ENCODE measurements at places on chromosomes 1 and 21. TPM values are rescaled to one million over a fixed set of nuclear protein-coding genes. Genes with fewer than 3 reads are reported as not detected.

The CIART gene
- total RNA-seq: 1.3 TPM

The PROK1 gene
- not detected for total RNA-seq

The CD34 gene
- total RNA-seq: 2.1 TPM

The KRTAP19-1 gene
- total RNA-seq: not detected

The SEMA6C gene
- 1.7 TPM for total RNA-seq

The PLD5 gene
- 0.52 TPM for total RNA-seq

The PLA2G4A gene
- 5.9 TPM for total RNA-seq

The WNT3A gene
- not detected for total RNA-seq

The RBP7 gene
- not detected for total RNA-seq

The CCDC18 gene
- 4.6 TPM for total RNA-seq

The MSH4 gene
- total RNA-seq: not detected

The CFAP107 gene
- not detected for total RNA-seq
